ENCODE measurements at places on chromosomes 5 and 9.

DNA sequence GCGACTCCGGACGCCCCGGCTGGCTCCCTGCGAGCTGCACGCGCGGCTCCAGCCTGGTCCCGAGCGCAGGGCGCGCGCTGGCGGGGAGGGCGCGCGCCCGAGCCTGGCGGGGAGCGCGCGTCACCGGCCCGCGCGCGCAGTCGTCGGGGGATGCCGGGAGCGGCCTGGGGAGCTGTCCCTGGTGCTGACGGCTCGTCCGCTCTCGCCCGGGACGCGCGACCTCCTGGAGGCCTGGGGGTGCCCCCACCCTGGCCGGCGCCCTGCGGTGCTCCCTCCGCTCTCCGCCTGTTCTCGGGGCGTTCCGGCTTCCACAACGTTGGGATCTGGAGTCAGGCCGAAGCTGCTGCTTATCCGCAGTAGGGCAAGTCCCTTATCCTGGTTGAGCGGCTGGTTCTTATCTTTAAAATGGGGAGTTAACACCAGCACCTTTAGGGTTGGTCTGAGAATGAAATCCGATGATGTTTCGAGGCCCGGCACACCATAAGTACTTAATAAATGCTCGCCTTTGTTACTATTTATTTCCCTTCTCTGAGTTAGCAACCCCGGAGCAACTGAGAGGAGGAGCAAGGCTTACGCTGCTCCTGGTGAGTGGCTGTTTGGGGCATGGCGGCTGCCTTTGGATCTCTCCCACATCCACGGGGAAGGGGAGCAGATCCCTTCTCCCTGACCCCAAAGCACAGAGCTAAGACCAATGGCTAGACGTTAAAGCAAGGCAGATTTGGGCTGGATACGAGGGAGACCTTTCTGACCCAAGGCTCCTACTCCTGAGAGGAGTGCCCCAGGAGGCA, at the start of gene FAM163B:
FAM163B (minus strand) TSS at position 79 of the 788 bp plus-strand sequence. CDS start 29,166 bp downstream, outside the sequence.
- no peak for DNase-seq

DNA sequence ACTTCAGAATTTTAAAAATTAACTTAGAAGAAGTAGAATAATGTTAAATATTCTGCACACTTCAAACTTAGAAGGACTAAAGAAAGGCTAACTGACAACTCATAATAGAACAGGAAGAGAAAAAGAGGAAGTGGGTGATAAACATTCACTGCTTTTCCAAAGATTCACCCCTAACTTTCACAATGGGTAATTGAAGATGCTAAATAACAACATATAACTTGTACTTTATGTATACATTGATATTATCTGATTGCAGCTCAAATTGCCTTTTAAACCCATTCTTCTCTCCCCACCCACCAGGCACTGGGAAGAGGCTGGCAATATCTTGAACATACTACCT, 376.6 kb downstream of the EFNA5 start:
- no peak for DNase-seq

- peak; percentile 3 for DNase-seq
Measured at GRCh38 chr5:112417931-112418658, 982 bp downstream of the EPB41L4A start.

- no peak for DNase-seq
Measured at GRCh38 chr9:121239071-121239470, 28.9 kb upstream of the GSN start.

- DNase-seq = no peak
Measured at GRCh38 chr9:125948887-125949596, 201.9 kb downstream of the PBX3 start.

- DNase-seq = no peak
Measured at GRCh38 chr9:138082918-138083636, 205.5 kb downstream of the CACNA1B start.
